Activated CD8-positive, alpha-beta T cell treated with anti-CD3 and anti-CD28 coated beads, Interleukin-2, amount 10 ng/mL, durations not matched to agents 7 days and 5 days (primary cell): ENCODE measurements at places on chromosomes 1 and 21.

- no peaks in the 10 kb centered on the region for H3K4me1 ChIP-seq
- peaks cover 4% of the 10 kb centered on the region for H3K27me3 ChIP-seq
- no peak for DNase-seq
- H3K27ac ChIP-seq: no peak overlapping the region
Observed at GRCh38 chr1:87686671-87687070, 358.0 kb downstream of the LMO4 start.

DNA sequence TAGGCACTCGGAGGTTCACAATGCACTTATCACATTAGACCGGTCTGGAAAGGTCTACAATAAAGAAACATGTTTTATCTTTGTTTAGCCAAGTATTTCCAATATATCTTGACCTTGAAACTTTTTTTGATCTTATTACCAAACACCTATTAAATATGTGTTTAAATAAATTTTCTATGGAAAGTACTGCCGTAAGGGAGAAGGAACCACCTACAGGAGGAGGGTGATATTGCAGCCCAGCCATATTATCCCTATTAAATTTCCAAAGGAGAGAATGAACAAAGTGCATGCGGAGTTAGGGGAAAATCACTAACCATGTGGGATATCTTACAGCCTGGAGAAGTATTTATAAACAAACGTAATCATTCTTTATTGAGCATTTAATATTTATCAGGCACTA lies 14.5 kb downstream of the BRINP2 start:
- H3K36me3 ChIP-seq: no peaks in the 10 kb centered on the region
- H3K27me3 ChIP-seq: peaks cover 11% of the 10 kb centered on the region
- DNase-seq: no peak
- H3K4me1 ChIP-seq: peaks cover 7% of the 10 kb centered on the region
- no peak overlapping the region for H3K4me3 ChIP-seq

GRCh38 chr1:57276918-57277317 lies 146.9 kb downstream of the DAB1 start:
- H3K27me3 ChIP-seq: no peaks in the 10 kb centered on the region
- no peak overlapping the region for H3K27ac ChIP-seq
- no peaks in the 10 kb centered on the region for H3K4me1 ChIP-seq
- H3K36me3 ChIP-seq: no peaks in the 10 kb centered on the region
- H3K4me3 ChIP-seq: no peak overlapping the region

DNA sequence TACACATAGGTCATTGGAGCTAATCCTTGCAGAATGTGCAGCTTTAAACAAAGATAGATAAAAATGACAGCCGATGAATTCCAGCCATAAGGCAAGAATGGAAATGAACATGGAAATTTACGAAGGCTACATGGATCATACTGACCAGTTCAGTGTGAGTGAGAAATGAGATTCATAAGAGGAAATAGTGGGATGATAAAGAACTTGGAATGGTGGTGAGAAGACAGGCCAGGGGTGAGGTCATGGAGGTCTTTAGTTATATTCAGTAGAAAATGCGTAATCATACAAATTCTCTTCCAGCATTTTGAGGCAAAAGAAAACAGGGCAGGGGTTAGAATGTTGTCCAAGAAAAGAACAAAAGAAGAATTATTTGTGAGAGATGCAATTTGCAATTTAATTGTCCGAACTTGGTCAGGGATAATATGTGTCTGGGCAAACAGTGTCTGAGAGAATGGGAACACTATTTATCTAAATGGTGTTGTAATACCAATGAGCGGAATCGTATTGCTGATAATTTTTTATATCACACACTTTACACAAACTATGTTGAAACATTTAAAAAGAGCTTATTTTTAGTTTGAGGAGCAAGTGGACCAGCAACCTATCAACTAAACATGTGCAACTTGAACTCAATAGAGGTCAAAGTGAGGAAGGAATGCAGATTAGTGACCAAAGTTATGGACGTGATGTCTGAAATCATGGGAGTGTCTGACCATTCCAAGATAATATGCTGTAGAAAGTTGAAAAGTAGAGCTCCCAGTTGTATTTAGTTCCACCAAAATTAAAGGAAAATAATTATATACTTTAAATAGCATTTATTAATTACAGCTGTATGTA lies 739.0 kb upstream of the NCAM2 start:
- H3K4me1 ChIP-seq: no peaks in the 10 kb centered on the region
- H3K27me3 ChIP-seq: no peaks in the 10 kb centered on the region
- H3K27ac ChIP-seq: no peak overlapping the region
- no peak overlapping the region for H3K4me3 ChIP-seq
- no peak for DNase-seq
- H3K36me3 ChIP-seq: no peaks in the 10 kb centered on the region

- H3K4me3 ChIP-seq: no peak overlapping the region
- H3K27me3 ChIP-seq: no peaks in the 10 kb centered on the region
- H3K36me3 ChIP-seq: no peaks in the 10 kb centered on the region
Observed at GRCh38 chr21:20814090-20814489, 184.1 kb upstream of the NCAM2 start.

GRCh38 chr1:248821101-248821500 lies 4.6 kb downstream of the SH3BP5L start:
- no peak for DNase-seq
- H3K4me3 ChIP-seq: no peak overlapping the region
- H3K36me3 ChIP-seq: peaks cover 54% of the 10 kb centered on the region
- H3K27ac ChIP-seq: peak overlapping the region; percentile 43
- H3K27me3 ChIP-seq: no peaks in the 10 kb centered on the region
- H3K4me1 ChIP-seq: peaks cover 66% of the 10 kb centered on the region

GRCh38 chr1:95584315-95584714 lies 350.3 kb downstream of the RWDD3 start:
- no peaks in the 10 kb centered on the region for H3K4me1 ChIP-seq
- DNase-seq: no peak
- H3K27me3 ChIP-seq: no peaks in the 10 kb centered on the region
- no peaks in the 10 kb centered on the region for H3K36me3 ChIP-seq
- no peak overlapping the region for H3K4me3 ChIP-seq
- H3K27ac ChIP-seq: no peak overlapping the region

GRCh38 chr1:38084700-38085099 lies 38.1 kb upstream of the POU3F1 start:
- no peak overlapping the region for H3K27ac ChIP-seq
- H3K4me3 ChIP-seq: no peak overlapping the region
- H3K36me3 ChIP-seq: no peaks in the 10 kb centered on the region
- no peak for DNase-seq

GRCh38 chr1:235403593-235403992 lies 36.4 kb downstream of the TBCE start:
- H3K36me3 ChIP-seq: peaks cover 6% of the 10 kb centered on the region
- no peaks in the 10 kb centered on the region for H3K27me3 ChIP-seq
- H3K4me1 ChIP-seq: no peaks in the 10 kb centered on the region

GRCh38 chr21:36628761-36629460 lies 70.0 kb upstream of the SIM2 start:
- H3K27me3 ChIP-seq: peaks cover 2% of the 10 kb centered on the region
- no peak for DNase-seq
- no peaks in the 10 kb centered on the region for H3K36me3 ChIP-seq
- no peaks in the 10 kb centered on the region for H3K4me1 ChIP-seq
